ENCODE measurements at places on chromosomes 2 and 18.

DNA sequence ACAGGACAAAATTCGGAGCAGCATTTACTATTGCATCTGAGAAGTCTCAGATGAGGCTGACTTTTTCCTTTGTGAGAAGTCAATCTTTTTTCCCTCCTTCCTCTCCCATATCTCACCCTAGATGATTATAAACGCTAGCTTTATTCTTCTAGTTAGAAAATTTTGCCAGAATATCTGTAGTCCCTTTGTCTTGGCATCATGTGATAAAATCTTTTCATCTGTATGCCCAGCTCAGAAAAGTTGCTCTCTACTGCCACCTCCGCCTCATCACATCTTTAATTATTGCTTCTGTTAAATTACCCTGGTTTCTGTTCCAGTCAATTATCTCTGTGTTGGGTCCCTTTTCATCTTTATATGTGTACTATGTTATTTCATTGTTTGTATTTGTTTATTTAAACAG, 210.8 kb upstream of the SLC35G4 start:
- DNase-seq = no peak

DNA sequence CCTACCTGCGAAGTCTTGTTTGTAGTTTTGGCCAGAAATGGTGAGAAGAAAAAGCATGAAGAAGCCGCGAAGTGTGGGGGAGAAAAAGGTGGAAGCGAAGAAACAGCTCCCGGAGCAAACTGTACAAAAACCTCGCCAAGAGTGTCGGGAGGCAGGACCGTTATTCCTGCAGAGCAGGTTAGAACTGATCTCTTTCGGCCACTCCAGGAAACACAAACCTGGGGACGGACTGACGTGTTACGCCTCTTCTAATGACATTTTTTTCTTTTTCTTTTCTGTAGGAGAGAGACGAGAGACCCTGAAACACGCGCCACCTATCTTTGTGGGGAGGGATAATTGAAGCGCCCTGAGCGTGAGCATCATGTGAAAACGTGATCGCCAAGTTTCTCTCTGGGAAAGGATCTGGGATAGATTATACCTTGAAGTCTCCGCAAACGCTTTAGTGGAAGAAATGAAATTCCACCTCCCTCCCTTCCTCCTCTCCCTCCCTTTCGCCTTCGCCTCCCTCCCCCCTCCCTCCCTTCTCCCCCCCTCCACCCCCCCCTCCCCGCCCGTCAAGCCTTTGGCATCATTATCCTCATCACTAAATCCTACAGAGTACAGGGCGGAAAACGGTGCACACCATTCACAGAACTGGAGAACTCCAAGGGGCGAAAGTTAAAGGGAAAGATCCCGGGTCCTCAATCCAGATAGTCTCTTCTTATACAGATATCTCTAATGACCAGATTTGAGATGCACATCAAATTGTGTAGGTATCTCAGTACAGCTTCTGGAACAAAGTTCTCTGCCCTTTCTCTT, at the start of gene ZEB2:
TSS of gene ZEB2 (minus strand) at position 186 of the 798 bp plus-strand sequence. CDS start 2,769 bp downstream, outside the sequence.
- DNase-seq = no peak

DNA sequence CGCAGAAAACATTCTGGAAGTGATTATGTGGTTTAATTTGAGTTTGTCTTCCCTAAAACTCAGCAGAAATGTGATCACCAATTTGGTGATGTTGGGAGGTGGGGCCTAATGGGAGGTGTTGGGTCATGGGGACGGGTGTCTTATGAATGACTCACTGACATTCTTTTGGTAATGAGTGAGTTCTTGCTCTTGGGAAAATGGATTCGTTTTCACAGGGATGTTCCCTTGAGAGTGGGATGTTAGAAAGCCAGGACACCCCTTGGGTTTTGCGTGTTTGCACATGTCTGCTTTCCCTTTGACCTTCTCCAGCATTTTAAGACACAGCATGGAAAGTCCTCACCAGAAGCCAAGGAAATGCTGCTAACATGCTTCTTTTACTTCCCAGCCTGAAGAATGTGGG, 321.5 kb upstream of the NT5C1B start:
- no peak for DNase-seq

GRCh38 chr2:167484875-167485274, 596.6 kb downstream of the XIRP2 start:
- DNase-seq = no peak
